ENCODE measurements at places on chromosomes 13 and 19.

GRCh38 chr13:44434766-44435141 is 61.1 kb downstream of the SERP2 start:
- no peak for DNase-seq

DNA sequence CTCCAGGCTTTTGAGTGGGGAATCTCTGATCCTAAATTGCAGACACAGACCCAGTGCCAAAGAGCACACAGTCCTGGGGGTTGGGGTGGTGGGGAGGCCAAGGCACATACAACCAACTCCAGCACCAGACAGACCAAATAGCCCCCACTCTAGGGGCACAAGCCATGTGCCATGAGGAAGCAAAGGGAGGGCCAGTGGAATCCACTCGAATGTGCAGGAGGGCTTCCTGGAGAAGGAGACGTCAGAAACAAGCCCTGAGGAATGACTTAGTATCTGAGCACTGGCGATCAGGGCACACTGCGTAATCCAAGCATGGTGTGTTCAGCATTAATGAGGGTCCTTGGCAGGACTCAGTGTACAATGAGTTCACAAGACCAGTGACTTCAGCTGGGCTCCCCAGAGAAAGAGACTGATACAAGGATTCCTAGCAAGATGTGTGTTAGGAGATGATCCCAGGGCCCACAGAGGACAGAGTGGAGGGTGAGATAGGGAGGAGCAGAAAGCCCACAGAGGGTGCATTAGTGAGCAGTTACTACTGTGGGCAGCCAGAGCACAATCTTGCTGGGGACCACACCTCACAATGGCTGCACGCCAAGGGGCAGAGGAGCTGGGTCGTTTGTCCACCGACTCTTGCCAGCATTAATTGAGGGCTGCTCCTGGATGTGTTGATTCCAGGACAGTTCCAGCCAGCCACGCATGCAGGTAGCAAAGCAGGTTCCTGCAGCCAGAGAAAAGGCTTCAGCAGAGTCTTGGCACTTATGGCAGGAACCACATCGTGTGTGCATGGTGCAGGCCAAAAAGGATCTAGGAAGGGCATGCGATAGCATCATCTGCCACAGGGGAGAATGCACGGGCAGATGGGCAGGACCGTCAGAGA is 152.6 kb upstream of the VSTM2B start:
- no peak for DNase-seq

DNA sequence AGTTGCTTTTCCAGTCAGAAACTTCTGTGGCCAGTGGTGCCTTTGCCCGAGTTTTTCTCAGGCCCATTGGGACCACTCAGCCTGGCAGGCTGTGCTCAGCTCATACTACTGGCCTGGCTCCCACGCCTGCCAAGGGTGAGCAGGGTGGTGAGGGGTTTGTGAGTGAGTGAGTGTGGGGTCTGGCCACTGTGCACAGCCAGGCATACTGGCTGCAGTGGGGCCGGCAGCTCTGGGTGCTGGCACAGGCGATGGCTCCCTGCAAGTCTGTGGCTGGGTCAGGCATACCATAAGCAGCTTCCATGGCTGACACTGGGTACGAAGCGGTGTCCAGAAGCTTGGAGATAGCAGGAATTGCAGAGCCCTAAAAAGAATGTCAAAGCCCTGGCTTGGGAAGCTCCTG is 161.0 kb downstream of the SLITRK6 start:
- DNase-seq = no peak

DNA sequence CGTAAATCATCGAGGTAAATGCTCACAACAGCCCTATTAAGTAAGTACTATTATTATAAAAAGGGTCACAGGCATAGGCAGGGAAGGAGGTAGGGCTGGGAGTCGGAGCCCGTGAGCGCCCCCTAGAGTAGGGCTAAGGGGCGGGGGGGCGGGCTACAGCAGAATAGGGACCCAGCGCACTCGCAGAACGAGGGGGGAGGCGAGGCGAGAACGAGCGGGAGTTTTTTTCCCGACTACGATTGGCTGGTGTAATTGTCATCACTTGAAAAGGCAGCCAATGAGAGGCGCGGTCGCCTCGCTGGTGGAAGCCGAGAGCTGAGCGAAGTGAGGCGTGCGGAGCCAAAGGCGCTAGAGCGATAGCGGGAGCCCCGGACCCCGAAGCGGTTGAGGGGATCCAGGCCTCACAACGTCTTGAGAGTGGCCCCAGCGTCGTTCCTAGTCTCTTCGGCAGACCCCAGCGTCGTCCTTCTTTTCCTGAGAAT is 24.2 kb downstream of the KEAP1 start:
- peak; percentile 88 for DNase-seq

DNA sequence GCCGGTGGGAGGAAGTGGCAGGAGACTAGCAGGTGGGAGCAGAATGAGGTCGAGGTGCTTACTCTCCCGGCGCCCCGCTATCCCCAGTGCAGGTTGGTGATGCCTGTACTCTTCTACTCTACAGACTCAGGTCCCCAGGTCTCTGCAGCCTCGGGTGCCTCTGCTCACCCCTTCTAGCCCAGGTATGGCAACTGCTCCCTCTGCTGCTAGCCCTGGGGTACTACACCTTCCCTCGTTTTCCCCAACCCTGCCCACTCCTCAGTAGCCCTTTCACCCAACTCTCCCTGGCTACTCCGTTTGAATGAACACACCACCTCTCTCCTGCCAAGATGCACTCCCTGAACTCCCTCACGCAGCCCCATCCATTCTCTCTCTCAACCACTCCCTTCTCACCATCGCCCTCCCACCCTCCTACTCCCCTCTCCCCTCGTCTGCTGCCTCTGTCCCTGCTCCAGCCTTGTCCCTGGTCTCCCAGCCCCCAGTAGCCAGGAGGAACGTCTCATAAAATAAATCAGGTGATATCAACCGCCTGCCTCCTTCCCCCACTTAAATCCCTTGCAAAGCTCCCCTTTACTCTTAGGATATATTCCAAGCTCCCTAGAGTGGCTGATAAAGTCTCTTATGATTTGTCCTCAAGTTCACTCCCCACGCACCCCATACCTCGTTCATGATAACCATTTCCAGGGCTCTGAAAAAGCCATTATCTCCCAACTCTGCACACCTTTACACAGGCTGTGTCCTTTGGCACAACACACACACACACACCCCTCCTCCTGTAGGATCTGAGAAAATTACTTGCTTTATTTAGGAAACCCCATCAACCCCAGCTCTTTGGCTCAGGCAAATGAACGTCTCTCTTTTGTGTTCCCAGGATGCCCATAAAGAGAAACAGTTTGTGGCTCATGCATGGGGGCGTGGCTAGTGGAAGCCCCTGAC is 8.2 kb upstream of the MEIS3 start:
- DNase-seq = peak; percentile 81

- DNase-seq = no peak
Measured at GRCh38 chr13:50033725-50034124, 18.5 kb downstream of the KCNRG start.

GRCh38 chr19:51799034-51799773 is 4.2 kb downstream of the FPR3 start:
- no peak for DNase-seq

- DNase-seq = no peak
Measured at GRCh38 chr19:50178320-50178719, 15.2 kb upstream of the IZUMO2 start.

DNA sequence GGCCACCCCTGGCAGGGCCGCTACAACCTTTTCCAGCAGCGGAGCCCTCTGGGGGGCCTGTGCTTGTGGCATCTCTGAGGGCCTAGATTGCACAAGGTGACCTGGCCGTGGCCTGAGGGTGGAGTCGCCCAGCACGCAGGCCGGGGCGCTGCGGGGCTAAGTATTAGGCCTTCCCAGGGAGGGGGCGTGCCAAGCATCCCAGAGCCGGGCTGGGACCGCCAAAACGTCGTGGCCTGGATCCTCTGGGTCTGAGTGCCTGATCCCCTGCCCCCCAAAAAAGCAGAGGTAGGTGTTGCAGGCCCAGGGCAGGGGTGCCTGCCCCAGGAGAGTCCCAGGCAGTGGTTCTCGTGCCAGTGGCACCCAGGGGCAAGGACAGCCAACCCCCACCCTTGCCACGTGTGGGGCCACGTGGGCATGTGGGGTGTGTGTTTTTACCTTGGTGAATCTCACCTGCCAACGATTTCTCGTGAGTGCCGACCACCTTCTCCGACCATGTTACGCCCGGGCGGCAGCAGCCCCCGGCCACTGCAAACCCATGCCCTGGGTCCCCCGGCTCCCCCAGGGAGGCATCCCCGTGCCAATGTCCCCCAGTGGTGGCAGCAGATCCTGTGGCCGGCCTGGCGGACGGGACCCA is 12.6 kb upstream of the GNA15 start:
- no peak for DNase-seq

GRCh38 chr19:42282819-42283187 is 13.8 kb downstream of the CIC start:
- DNase-seq = no peak

- DNase-seq = no peak
Measured at GRCh38 chr19:46408664-46409039, 4.7 kb downstream of the CCDC8 start.

- no peak for DNase-seq
Measured at GRCh38 chr13:104799152-104799551, 1732.9 kb upstream of the SLC10A2 start.

- no peak for DNase-seq
Measured at GRCh38 chr13:112759827-112760226, 70.0 kb downstream of the ATP11A start.

- DNase-seq = no peak
Measured at GRCh38 chr19:38409631-38410133, 6.8 kb downstream of the FAM98C start.

GRCh38 chr13:42803563-42804204 is 22.3 kb downstream of the FAM216B start:
- no peak for DNase-seq

GRCh38 chr19:2976609-2977000 is 759 bp upstream of the TLE6 start:
- DNase-seq = no peak

DNA sequence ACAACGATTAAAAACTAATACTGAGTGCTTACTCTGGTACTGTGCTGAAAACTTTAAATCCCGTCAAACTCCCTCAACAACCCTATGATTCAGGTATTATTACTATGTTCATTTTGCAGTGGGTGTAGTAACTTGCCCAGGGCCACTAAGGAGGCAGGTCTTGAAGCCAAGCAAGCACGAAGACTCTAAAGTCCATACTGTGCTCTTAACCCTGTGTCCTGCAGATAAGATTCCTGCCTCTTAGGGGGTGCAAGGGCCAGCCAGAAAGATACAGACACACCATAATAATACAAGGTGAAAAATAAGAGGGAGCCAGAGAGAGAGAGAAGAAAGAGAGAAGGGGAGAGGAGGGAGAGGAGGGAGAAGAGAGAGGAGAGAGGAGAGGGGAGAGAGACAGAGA is 95.5 kb downstream of the CDADC1 start:
- DNase-seq = no peak

- DNase-seq = peak; percentile 90
Measured at GRCh38 chr19:1074544-1075283, 7.7 kb downstream of the ARHGAP45 start.
